NCI-H526 (cell line): ENCODE measurements at places on chromosomes 11 and 22.

- no peak for DNase-seq
Observed at GRCh38 chr22:40007853-40008710, 13.3 kb downstream of the FAM83F start.

DNA sequence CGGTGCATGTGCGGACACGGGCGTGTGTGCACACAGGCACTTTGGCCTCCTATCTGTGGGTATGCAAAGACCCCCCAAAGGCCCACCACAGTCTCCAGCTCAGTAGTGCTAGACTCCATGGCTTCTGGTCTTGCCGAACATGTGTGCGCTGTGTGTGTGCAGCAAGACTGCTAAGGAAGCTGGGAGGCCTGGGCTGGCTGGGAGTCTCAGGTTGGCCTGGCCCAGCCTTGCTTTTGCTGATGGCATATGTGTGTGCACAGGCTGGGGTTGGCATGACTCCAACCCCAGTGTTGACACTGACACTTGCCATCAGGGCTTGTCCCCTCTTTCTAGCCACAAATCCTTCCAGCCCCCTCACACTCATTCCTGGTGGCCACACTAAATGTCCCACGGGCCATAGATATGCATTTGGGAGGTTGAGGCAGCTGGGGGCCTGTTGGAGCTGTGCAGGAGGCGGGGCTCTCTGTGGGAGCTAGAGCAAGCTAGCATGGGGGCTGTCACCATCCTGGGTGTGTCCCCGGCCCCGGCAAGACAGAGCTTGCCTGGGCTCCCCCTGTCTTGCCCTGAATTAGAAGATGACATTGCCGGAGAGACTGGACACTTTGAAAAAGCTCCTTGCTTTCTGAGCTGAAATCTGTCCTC lies 60.9 kb upstream of the NECTIN1 start:
- DNase-seq: no peak

GRCh38 chr11:45592636-45593035 lies 72.8 kb downstream of the CHST1 start:
- no peak for DNase-seq

DNA sequence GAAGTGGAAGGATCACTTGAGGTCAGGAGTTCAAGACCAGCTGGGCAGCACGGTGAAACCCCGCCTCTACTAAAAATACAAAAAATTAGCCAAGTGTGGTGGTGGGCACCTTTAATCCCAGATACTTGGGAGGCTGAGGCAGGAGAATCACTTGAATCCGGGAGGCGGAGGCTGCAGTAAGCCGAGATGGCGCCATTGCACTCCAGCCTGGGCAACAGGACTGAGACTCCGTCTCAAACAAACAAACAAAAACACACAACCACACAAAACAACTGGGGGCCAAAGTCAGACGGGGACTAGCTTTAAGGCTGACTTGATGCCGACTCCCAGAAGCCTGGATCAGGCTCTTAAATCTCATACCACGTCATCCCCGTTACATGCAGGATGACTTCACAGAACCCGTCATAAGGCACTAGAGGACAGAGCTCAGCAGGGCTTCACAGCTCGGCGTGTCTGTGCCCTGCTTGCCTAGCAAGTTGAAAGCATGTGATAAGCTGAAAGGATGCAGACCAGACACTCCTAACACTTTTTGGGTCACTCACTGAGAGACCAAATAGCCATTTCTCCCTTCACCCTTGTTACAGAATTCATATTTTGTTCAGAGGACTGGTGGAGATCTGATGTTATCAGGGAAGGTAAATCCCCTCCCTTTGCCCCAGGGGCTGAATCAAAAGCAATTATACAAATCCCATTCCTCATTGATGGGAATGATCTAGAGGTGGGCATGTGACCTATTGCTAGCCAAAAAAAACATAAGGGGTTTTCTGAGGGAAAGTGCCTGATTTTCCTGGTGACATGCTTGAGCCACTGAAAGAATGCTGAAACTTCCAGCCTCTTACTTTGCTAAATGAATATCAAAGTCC lies 65.4 kb downstream of the GAB2 start:
- DNase-seq: peak; percentile 57

DNA sequence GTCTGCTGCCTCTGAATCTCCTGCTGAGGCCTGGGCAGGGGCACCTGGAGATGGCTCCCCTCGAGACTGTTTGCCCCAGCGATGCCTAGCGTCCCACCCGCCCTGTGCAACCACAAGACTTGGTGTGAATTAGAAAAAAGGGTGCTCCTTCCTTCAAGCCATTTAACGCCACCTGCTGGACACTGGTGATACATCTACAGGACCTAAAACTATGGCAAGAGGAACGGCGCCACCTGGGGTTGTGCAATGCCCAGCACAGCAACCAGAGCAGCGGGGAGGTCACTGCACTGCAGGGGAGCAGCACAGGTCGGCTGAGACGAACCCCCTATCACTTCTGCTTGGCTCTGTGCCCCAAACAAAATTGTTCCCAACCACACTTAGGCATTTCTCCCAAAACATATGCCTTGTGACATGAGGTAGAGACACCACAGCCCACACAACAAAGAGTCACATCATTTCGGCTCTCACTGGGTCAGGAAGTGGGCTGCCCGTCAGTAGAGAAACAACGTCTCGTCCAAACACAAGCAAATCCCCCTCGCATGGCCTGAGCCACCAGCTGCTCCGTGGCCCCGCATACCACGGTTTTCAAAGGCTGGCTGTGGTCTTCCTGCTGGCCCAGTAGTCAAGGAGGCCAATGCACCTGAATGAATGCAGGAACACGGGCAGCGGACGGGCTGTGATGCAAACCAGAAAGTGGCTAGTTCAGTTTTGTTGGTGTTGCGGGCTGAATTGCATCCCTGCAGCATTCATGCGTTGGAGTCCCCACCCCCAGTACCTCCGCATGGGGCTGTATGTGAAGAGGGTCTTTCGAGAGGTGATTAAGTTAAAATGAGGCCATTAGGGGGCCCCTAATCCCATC lies 171.9 kb downstream of the SHANK2 start:
- peak; percentile 97 for DNase-seq

GRCh38 chr11:12192794-12193514 lies 82.6 kb downstream of the MICAL2 start:
- DNase-seq: no peak

DNA sequence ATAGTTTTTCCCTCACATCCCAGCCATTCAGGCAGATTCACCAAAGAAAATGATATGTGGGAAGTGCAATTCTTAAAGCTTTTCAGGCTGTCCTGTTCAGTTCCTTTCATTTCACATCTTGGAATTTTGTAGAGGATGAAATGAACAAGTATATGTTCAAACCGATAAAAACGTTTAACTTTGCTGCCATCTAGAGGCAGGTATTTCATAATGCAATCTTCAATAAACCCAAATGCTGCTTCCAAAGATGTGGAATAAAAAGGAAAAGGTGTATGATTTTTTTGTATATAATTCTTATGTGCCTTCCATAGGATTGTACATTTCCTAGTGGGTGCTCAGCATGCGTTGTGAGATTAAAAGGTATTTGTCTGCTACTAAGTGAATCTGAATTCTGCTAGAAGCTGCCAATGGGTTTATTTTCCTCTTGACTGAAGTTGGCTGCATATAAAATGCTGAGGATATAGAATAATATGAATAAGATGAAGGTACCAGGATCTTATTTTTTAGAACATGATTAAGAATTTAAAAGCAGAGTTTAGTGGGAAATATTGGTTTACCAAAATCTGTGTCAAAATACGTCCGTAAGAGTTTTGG lies 199.3 kb downstream of the PGR start:
- DNase-seq: peak; percentile 58

- no peak for DNase-seq
Observed at GRCh38 chr22:38464992-38465672, 2.8 kb upstream of the KDELR3 start.

- DNase-seq: no peak
Observed at GRCh38 chr11:80436547-80436946, 995.7 kb upstream of the TENM4 start.

DNA sequence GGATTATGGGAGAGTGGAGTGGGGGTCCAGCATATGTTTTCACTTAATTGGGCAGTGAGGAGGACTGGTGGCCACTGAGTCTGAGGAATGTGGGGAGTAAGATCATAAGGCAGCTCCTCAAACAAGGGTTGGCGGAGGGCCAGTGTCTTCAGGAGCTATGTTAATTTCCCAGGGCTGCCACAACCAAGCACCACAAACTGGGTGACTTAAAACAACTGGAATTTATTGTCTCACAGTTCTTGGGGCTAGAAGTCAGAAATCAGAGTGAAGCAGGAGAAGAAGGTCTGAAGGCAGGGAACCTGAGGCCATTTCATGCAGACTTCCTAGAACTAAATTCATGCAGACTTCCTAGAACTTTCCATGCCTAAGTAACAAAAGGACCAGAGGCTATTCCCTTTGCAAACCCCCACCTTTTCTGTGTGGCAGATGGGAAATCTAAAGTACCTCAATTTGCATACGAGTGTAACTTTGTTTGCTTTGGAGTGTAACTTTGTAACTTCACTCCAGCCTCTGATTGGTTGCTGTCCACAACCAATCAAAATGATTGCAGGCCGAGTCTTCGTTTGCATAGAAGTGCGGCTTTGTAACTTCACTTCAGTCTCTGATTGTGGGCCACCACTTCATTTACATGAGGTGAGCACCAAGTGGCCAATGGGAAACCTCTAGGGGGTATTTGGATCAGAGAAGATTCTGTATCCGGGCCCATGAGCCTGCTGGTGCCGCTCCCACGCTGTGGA lies 50.5 kb upstream of the ZBED5 start:
- DNase-seq: no peak

DNA sequence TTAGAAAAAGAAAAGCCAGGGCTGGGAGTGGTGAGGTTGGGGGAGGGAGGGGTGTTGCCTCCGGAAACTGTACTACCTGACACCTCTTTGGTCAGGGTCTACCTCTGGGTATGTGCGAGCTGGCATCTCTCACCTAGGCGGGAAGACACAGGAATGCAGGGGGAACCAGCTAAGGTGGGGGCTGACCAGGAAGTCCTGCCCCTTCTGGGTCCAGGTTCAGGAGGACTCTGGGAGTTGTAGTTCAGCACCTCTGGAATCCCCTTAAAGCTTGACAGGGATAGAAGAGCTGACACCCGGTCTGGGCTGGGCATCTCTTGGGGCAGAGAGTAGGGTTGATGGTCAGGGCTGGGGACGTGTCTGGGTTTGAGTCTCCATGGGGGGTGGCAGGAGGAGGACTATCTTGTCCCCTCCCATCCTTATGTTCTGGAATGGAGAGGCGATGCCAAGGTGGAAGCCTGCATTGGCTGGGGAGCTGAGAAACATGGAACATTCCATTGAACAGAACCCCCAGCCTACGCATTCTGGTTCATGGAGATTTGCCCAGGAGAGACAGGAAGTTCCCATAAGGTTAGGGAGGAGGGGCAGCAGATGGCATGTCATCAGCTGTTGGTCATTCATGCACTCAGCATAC lies 2.1 kb upstream of the KIAA1671 start:
- DNase-seq: peak; percentile 33

DNA sequence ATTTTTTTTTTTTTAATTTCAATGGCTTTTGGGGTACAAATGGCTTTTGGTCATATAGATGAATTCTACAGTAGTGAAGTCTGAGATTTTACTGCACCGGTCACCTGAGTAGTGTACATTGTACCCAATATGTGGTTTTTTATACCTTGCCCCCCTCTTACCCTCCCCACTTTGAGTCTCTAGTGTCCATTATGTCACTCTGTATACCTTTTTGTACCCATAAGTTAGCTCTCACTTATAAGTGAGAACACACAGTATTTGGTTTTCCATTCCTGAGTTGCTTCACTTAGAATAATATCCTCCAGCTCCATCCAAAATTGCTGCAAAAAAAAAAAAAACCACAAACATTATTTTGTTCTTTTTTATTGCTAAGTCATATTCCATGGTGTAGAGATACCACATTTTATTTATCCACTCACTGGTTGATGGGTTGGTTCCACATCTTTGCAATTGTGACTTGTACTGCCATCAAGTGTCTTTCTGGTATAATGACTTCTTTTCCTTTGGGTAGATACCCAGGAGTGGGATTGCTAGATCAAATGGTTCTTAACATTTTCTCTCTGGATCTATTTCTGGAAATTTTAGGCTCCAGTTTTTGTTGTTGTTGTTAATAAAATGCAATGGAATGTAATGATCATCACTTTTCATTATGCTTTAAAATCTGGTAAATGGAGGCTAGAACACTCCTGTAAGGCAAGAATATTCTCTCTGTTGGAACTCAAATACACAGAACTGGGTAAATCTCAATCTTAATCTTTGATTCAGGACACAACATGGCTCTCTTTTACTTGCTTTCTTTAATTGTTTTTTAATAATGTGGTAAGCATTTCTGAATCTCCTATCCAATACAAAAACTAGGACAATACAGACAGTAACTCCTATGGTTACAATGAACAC lies 10.3 kb downstream of the NEAT1 start:
- DNase-seq: peak; percentile 37

DNA sequence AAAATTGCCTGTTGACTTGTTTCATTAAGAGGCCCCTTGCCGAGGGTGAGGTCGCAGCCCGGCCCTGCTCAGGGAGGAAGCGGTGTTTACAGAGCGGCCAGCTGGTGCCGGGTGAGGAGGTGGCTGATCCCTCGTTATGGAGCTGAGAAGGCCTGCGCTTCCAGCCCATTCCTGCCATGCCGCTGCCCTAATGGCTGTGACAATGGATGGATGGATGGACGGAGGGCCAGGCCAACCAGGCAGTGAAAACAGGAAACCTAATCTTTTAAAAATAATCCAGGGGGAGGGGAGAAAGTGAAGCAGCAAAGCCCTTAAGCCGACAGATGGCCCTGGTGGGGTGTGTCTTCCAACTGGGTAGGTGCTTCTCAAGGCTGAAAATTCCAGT lies 38.5 kb downstream of the BCR start:
- peak; percentile 28 for DNase-seq

- no peak for DNase-seq
Observed at GRCh38 chr11:94539420-94539819, 4.3 kb upstream of the FUT4 start.

GRCh38 chr22:37186997-37187522 lies 987 bp downstream of the C1QTNF6 start:
- DNase-seq: no peak

- DNase-seq: no peak
Observed at GRCh38 chr11:57377107-57377506, 3.8 kb downstream of the PRG3 start.

GRCh38 chr22:23518376-23519187 lies 61.5 kb downstream of the IGLL1 start:
- no peak for DNase-seq

GRCh38 chr11:37390576-37391083 lies 792.6 kb upstream of the RAG2 start:
- no peak for DNase-seq

DNA sequence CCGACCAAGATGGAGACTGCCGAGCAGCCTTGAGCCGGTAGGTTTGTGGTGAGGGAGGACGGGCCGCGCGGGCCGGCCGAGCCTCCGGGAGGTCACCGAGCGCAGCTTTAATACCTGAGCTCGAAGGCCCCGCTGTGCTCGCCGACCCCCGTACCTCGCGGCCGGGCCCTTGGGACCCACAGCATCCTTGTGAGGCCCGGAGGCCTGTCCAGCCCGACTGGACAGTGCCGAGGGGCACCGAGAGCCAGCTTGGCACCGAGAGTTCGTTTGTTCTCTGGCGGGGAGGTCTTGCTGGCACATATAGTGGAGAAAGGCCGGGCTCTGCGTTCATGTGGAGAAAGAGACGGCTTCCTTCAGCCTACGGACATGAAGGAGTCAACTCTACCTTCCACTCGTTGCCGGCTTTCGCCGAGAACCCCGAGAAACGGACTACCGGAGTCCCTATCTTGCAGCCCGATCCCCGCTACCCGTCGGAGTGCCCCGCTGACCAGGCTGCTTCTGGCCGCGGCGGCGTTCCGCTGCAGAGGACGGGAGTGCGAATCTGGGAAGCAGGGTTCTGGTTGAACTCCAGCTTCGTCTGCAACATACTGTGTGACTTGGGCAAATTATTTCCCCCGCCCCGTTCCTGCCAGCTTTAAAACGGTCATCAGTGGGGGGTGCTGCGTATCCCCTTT lies 349 bp downstream of the TSSC4 start:
- no peak for DNase-seq
